HT-29 (cell line): ENCODE measurements at places on chromosomes 12 and 14. TPM values are rescaled to one million over a fixed set of nuclear protein-coding genes. Genes with fewer than 3 reads are reported as not detected.
A peak's percentile ranks its signal among the peaks of the same experiment; 100 is the strongest.

GRCh38 chr14:37932481-37932880 lies 275.2 kb upstream of the SSTR1 start:
- DNase-seq = no peak

The FAM90A1 gene
- not detected in 2 replicates for total RNA-seq

The EXOC3L4 gene
- 3.9 and 6.2 TPM in 2 replicates for total RNA-seq

GRCh38 chr14:61345151-61345482 lies 23.7 kb downstream of the PRKCH start:
- no peak for DNase-seq

The BDKRB1 gene
- not detected in 2 replicates for total RNA-seq

The REP15 gene
- total RNA-seq = 0.38 and 0.57 TPM in 2 replicates

- DNase-seq = no peak
Observed at GRCh38 chr12:8519171-8519570, 5.9 kb downstream of the CLEC4D start.

GRCh38 chr12:97006585-97006984 lies 99.5 kb downstream of the NEDD1 start:
- no peak for DNase-seq

The PRKD1 gene
- not detected in 2 replicates for total RNA-seq

The DDN gene
- total RNA-seq = 0.66 and 0.83 TPM in 2 replicates

GRCh38 chr12:133046698-133047097 lies 9.4 kb downstream of the ZNF84 start:
- no peak for DNase-seq

- DNase-seq = peak; percentile 71
Observed at GRCh38 chr12:104886418-104887401, 71.4 kb downstream of the SLC41A2 start.

GRCh38 chr14:96047101-96047500 lies 7.9 kb downstream of the C14orf132 start:
- no peak for DNase-seq

The NEUROD4 gene
- not detected in 2 replicates for total RNA-seq

DNA sequence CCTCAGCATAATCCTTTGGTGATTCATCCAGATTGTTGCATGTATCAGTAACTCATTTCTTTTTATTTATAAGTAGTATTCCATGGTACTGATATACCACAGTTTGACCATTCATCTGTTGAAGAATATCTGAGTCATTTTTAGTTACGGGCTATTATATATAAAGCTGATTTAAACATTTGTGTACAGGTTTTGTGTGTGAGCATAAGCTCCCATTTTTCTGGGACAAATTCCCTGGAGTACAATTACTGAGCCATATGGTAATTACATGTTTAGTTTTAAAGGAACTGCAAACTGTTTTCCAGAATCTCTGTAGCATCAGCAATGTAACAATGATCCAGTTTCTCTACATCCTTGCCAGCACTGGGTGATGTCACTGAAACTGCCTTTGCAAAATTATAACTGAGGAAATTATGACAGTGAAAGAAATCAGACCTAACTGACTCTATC lies 236.2 kb upstream of the KRR1 start:
- no peak for DNase-seq

The LHX5 gene
- not detected in 2 replicates for total RNA-seq

DNA sequence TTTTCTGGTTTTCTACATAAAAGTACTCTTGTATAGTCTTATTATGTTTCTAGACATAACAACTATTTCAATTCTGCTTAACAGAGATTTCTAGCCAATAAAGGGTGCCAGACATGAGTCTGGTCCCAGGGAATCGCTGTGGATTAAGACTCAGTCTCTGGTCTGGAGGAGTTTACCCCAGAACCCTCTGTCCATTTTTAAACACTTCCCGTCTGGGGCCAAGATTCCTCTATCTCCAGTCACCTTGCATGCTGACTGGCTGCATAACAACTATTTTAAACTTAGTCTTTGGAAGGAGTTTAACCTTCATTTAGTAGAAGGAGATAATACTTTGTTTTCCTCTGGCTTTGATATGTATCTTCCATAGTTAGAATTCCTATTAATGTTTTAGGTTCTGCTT lies 163.1 kb upstream of the IFNG-AS1 start:
- DNase-seq = no peak

The CLEC1B gene
- total RNA-seq = not detected in 2 replicates

The REC8 gene
- total RNA-seq = 3.4 and 14.0 TPM in 2 replicates

The SLC38A4 gene
- 0.08 and 3.3 TPM in 2 replicates for total RNA-seq

The TUNAR gene
- total RNA-seq = not detected in 2 replicates
